ENCODE measurements at places on chromosomes 16 and 17.
A peak's percentile ranks its signal among the peaks of the same experiment; 100 is the strongest.

DNA sequence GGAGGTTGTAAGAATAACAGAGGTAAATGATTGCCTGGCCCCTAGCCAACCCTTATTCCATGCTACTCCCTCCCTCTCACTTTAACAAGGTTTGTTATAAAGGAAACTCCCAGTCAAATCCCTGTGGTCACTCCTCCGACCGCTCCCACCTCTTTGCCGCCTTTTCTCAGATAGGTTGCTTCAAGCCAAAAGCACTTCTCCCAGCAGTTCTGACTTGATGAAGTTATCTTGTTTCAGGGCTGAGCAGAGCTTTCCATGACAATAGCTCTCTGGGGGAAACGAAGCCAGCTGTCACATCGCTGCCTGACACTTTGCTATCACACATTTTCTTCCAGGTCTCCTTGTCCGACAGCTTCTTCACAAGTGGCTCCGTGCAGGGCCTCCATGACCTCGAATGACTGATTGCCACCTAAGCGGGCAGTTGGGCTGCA is 278.6 kb downstream of the HAPSTR1 start:
- DNase-seq, result no peak

GRCh38 chr16:23557779-23558702 is 514 bp downstream of the UBFD1 start:
- peak; percentile 14 for DNase-seq

DNA sequence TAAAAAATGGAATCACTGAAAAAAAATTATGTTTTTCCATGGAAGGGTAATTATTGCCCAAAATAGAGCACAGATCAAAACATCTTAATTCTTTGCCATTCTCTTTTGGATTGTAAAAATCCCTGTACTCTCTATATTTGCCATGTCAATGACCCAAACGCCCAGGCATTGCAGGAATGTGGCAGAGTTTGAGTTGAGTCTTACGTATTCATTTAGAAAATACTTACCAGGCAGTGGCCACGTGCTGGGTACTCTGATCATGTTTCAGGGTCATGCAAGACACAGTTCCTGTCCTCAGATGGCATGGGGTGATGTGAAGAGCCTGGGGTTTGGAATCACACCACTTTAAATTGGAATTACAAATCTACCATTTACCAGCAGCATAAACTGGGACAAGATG is 267.7 kb downstream of the ABCC12 start:
- DNase-seq, result no peak

- no peak for DNase-seq
These were observed 84.0 kb upstream of the DNAH17 start for GRCh38 chr17:78661093-78661770.

- no peak for DNase-seq
These were observed 19.2 kb downstream of the RNF213 start for GRCh38 chr17:80279895-80280294.

DNA sequence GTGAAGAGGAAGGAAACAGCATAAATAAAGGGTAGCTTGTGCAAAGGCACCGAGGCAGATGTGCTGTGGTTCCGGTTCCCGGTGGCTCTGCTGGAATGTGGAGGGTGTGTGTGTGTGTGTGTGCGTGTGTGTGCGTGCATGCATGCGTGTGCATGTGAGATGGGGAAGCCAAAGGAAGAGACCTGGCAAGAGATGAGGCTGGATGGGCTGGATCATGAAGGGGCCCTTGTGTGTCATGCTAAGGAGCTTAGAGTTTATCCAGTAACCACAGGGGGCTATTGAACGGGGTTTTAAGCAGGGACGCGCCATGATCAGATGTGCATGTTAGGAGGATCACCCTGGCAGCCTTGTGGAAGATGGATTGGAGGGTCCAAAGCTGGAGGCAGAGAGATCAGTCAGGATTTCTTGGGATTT is 8.3 kb downstream of the WSCD1 start:
- DNase-seq, result no peak

- DNase-seq, result no peak
These were observed 35.6 kb upstream of the NGFR start for GRCh38 chr17:49459401-49459984.

DNA sequence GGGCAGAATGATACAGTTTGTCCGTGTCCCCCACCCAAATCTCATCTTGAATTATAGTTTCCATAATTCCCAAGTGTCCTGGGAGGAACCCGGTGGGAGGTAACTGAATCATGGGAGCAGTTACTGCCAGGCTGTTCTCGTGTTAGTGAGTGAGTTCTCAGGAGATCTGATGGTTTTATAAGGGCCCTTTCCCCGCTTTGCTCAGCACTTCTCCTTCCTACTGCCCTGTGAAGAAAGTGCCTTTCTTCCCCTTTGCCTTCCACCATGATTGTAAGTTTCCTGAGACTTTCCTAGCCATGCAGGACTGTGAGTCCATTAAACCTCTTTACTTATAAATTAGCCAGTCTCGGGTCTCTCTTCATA is 28.9 kb upstream of the SEC14L1 start:
- DNase-seq, result no peak

- DNase-seq, result no peak
These were observed 178.0 kb downstream of the RPTOR start for GRCh38 chr17:80722661-80723060.

- no peak for DNase-seq
These were observed 4.4 kb downstream of the CACNA1G start for GRCh38 chr17:50564916-50565315.

DNA sequence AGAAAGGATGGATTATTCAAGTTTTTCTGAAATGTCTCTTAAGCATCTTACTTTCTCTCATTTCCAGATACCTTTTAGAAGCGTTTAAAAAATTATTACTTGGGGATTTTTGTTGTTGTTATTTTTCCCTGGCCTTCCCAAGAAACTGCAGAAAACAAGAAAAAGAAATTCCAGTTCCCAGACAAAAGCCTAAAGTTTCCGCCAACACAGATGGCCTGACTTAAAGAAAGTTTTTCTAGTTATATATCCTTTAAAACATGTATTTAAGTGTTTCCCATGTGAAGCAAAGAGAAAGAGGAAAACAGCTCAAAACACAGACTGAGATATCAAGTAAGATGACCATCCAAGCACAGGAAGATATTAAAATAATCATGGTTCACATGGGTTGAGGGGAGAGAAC is 401.7 kb upstream of the MAF start:
- no peak for DNase-seq

- DNase-seq, result no peak
These were observed 23.0 kb downstream of the KATNB1 start for GRCh38 chr16:57758331-57759117.

- no peak for DNase-seq
These were observed 81.1 kb downstream of the ANKRD11 start for GRCh38 chr16:89409161-89409711.

DNA sequence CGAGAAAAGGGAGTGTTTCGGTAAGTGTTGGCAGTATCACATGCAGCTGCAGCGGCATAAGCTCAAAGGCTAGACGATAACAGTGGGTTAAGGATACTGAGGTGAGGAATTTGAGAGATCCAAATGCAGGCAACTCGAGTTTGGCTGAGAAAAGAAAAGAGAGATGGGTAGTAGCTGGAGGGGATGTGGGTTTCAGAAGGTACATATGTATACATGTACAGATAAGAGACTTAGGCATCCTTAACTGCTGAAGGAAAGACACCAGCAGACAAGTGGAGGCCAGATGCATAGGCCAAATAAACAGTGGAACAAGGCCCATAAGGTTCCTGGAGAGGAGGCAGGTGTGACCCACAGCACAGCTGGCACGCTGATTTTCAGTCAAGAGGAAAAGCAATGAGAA is 86.6 kb upstream of the NETO2 start:
- DNase-seq, result no peak

Data from pons (tissue), 1 donor.